Activated naive CD8-positive, alpha-beta T cell treated with anti-CD3 and anti-CD28 coated beads, Interleukin-2, amount 50 U/mL, for 16 hours (primary cell): ENCODE measurements at places on chromosomes 16 and 17.

DNA sequence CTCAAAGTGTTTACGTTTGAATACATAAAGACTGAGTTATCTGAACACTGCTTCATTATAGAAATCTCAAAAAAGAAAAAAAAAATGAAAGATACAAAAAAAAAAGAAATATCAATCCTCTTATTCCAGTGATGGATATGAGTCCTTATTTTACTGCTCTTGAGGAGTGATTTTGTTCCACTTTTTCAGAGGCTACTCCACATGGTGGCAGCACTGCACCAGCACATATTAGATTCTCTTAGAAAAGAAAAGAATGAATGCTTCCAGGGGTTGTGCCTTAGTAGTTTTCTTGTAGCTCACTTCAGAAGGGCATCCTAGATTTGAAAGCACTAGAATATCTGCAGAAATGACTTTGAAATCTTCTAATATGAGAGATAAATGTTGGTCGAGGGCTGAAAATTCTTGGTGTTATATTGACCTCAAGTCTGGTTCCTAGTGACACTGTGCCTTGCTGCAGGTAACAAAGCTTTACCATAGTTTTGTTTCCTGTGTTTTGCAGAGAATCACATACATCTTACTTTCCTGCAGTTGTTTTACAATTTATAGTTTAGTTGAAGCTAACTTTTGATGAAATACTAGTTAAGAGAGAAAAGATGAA is 25.9 kb downstream of the AP2B1 start:
- DNase-seq: no peak

- DNase-seq: no peak
Measured at GRCh38 chr16:2016407-2016922, 3.1 kb upstream of the NPW start.

DNA sequence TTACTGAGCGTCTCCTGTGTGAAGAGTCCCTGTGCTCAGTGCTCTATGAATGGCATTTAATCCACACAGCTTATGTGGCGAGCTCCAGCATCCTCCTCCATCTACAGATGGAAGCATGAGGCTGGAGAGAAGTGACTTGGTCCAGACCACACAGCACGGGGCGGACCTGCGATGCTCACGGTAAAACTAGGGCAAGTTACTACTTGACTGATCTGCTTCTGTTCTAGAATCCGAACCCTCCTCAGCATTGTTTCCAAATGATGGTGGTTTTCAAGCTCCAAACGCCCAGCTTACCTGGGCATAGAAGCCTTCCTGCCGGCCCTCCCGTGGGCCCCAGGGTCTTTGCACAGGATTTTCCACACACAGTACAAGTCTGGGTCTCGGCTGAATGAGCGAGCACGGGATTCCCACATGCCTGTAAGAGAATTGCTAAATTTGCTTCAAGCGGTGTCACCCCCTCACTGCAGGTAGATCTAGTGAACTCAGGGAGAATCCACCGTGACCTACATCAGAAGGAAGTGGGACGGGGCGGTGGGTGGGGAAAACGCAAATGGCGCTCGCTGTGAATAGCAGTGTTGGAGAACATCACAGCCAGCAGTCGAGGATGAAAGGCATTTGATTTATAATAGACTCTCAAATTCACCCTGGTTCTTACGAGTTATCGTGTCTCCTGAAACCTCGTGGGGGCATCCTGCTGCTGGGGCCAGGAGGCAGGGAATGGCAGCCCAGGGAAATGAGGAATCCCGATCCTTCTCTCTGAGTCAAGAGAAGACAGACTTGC is 101.1 kb downstream of the CMIP start:
- no peak for DNase-seq

GRCh38 chr16:12425134-12425941 is 378.3 kb downstream of the CPPED1 start:
- no peak for DNase-seq

DNA sequence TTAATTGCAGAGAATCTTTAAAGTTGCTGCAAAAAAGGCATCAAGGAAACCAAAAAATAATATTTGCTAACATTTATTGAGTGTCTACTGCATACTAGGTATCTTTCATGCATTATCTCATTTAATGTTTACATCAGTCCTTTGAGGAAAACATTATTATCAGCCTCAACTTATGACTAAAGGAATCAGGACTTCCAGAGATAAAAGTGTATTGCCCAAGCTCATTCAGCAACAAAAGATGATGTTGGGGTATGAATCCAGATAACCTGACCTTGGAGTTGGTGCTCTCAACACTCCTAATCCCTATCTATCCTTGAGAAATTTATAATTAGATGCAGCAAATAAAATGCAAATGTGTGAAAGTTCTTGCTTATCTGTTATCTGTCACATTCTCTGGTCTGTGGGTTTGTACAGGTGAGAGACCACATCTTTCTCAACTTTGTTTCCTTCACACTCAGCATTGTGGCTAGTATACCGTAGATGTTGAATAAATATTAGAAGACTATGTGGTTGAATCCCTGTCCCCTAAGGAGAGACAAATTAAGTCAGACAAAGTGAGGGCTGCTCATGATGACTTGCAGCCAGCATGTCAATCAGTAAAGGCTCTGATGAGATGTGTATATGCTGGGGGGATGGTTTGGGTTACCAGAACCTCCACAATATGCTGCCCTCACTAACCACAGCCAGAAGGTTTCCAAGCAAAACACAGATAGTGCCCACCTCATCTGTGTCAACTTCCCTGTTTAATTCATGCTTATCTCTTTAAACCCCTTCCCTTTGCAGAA is 82.6 kb downstream of the NOG start:
- DNase-seq: no peak

DNA sequence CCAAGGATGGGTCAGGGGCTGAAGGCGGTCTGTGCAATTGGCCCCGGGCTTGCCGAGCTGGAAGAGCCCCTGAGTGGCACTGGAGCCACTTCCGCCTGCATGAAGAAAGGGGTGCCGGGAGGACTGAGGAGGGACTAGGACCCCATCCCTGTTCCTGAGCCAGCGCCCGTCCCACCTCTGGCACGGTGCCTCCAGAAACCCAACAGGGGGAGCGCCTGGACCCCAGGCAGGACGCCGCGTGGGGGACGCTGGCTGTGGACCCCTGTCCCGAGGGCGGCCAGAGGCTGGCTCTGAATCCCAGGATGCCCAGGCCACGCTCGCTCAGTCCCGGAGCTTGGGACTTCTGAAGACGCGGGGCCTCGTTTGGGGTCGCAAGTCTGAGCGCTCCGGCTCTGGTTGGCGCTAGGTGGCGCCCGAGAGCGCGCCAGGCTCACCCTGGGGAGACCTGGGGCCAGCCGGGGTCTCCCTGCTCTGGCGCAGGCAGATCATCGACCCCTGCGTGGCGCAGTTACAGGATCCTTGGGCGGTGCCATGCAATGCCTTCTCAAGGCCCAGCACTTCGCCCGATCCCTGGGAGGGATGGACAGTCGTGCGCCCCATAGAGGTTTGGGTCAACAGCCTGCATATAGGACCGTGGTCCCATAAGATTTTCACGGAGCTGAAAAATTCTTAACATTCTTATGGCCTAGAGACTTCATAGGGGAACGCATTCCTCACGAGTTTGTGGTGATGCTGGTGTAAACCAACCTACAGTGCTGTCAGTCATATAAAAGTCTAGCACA is 58.5 kb upstream of the CREBBP start:
- DNase-seq: peak; percentile 47

GRCh38 chr17:68801335-68802247 is 153.6 kb downstream of the ABCA8 start:
- no peak for DNase-seq

DNA sequence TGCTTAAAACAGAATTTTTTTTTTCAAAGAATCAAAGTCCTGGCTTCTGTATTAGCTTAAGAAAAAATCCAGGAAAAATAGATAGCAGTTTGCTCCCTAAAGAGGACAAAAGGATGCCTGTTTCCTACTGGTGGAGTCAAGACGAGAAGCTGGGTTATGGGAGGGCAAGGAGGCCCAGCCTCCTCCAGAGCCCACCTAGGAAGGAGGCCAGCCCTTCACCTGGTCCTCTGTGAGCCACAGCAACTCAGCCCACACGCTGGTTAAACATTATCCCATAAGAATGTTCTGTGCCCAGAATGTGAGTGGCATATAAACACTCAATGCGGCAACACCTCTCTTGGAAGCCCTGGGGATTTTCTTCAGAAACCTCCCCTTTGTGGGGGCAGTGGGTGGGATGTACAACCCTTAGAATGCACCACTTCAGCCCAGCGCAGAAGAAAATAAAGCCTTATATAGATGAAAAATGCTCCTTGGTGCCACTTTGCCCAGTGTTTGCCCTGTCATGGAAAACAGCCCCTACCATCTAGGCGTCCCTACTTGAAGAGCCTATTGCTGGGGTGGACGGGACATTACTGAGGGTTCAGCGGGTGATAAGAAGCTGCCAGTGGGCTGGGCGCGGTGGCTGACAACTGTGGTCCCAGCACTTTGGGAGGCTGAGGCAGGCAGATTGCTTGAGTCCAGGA is 48.0 kb downstream of the TEKT5 start:
- DNase-seq: no peak

DNA sequence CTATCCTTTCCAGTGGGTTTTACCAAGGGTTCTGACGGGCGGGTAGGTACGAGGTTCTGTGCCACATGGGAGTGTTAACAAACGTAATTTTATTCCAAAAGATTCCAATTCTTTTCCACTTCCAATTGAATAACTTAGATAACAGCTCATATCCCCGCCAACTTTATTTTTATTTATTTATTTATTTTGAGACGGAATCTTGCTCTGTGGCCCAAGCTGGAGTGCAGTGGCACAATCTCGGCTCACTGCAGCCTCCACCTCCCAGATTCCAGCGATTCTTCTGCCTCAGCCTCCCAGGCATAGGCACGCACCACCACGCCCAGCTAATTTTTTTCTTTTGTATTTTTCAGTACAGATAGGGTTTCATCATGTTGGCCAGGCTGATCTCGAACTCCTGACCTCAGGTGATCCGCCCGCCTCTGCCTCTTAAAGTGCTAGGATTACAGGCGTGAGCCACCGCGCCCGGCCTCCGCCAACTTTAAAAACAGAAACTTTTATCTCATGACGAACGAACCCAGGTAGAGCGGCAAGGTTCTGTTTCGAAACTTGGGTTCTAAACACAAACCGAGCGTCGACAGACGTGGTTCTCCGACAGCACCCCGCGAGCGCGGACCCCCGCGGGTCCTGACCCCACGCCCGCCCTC is 613 bp downstream of the ECI1 start:
- DNase-seq: no peak

- no peak for DNase-seq
Measured at GRCh38 chr17:56020369-56020768, 132.9 kb upstream of the ANKFN1 start.

GRCh38 chr16:20904507-20905081 is 4.0 kb downstream of the LYRM1 start:
- DNase-seq: no peak

DNA sequence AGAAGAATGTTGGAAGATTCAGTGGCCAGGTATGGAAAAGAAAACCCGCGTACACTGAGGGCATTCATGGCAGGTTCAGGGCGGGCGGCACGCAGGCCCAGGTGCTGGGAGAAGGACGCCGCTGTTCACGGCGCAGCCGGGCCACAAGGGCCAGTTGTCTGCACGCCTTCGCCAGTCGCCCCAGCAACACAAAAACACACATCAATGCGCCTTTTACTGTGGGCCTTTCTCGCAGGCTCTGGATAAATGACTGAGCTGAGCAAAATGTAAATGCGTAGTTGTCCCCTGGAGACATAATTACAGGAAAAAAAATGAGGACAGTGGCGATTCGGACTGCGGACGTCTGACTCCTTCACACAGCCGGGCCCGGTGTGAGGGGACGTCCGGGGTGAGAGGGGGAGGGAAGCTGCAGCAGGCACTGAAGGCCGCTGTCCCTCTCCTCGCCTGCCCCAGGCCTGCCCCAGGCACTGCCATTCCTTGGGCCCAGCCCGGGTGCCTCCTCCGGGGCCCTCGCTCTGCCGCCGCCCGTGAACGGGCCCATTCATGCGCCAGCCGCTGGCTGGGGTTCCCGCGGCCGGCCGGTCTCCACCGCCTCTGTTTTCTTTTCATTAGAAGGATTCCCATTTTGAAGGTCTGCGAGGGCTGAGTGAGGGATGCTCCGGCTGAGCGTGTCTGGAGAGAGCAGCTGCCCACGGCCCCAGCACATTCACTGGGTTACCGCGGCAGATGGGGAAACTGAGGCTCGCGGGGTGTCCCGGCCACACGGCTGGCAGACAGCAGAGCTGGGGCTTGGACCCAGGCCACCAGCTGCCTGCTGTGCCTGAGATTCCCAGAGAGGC is 6.5 kb upstream of the ZNF469 start:
- DNase-seq: no peak

DNA sequence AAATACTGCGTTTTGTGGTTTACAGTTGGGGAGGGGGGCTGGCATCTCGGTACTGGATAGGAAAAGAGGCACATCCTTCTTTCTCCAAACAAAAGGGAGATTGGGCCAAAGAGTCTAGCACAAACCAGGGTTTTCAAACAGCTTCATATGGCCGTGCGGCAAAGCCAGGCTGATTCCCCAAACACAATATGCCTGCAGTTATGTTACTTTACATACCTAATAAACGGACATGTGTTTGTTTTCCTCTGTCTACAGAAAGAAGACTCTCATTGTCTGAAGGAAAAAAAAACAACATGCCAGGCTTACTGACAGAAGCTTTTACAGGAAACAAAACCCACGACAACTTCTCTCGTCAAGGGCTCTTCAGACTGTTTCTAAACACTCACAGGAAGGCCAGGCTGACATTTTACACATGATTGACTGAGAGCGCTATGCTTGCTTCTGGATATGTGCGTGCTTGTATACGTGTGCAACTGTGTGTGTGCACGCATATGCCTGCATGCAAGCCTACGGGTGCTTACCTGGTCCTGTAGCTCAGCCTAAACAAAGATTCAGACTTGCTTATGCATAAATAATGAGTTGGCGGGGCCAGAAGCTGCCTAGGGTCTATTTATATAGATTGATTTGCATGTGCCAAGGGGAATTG is 461.0 kb upstream of the C16orf82 start:
- no peak for DNase-seq

GRCh38 chr17:9810100-9810949 is 11.6 kb downstream of the GSG1L2 start:
- no peak for DNase-seq

- DNase-seq: no peak
Measured at GRCh38 chr16:29649588-29650494, 13.2 kb upstream of the SPN start.

DNA sequence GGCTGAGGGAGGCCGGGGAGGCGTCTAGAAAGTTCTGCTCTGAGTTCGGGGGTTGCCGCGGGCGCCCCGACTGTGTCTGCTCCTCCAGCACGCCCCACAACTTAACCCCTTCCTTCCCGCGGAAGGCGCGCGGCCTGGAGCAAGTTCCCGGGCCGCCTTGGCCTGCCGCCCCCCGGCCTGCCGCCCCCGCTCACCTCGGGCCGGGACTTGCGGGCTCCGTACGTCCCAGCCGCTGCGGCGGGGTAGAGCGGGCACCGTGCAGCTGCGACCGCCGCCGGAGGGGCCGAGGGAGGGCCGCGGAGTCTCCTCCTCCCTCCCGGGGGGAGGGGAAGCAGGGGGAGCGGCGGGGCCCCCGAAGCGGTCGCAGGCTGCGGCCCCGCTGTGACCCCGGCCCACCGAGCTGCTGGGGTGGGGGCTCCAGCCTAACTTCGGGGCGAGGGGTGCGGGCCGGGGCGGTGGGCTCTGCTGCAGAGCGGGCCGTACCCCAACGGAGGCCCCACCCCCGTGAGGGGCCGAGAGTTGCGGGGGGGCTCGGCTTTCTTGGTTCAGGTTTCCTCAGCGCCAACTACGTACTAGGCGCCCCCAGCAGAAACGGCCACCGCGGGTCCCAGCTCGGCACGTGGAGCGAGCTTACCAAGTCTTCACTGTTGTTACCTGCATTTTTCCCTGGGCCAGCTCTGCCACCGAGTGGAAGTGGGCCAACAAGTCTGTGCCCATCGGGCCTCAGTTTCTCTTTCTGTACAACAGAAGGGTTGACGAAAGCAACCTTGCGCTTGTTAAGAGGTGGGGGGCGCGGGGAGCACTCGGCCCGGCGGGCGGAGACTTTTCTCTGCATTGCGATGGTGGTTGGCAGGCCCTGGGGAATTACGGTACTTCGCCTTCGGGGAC is at the start of gene CCDC102A:
Gene CCDC102A, minus strand, starts transcription at position 266 of the 888 bp plus-strand sequence. CDS start 7,394 bp downstream, outside the sequence.
- peak; percentile 7 for DNase-seq
